ENCODE measurements at places on chromosomes 1 and 21.

DNA sequence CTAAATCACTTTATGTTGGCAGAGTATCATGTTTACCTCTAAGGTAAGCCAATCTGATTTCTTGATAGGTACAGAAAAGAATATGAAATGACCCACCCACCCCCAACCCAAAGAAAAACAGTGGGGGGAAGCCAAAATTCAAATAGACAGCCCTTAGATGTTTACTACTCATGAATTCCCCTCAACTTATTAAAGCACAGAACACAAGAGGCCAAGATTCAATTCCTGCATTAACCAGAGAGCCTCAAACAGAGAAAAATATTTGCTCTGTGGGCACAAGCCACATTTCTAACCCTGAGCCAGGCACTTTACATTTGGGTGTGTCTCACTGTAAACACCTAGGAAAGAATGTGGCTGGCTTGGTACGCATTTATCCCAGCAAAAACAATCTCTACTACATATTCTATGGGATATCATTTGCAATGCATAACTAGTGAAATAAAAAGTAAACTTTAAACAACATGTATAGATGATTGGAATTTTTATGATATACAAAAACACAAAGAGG lies 84.3 kb downstream of the PTPN14 start:
- no peak for DNase-seq

DNA sequence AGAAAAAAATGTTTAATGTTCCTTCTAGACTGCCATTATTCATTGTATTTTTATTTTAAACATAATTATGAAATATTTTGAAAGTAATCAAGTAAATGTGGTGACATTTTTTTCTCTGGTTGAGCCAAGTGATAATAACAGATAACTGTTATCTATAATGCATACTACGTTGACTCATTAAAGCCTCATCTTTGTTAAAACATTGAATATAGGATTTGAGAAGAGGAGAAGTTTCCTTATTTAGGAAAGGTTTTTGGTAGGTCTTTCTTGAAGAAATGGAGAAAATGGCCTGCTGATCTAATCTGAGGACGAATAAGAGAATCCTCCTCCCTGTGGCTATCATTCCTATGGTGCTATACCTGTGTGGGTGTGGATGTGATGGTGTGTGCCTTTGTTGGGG lies 89.0 kb downstream of the NFIA start:
- DNase-seq: no peak

DNA sequence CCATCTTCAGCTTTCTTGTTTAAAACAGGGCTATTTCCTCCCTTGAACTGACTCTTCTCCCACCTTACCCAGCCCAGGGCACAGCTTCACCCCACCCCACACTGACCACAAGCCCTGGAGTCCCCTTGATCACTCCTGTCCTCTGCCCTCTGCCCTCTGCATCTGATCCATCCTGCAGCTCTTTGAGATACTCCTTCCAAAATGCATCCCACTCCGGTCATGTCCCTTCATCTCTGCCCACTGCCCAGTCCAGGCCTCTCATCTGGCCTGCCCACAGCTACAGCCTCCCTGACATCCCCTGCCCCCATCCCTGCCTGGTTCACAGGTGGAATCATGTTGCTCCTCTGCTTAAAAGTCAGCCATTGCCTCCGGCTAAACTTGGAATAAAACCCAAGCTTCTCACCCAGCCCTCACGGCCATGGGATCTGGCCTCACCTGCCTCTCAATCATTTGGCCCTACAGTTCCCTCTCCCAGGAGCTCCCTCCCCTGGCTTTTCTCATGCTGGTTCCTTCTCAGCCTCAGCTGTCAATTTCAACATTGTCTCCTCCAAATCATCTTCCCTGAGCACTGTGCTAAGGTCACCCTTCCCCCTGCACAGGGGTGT lies 202.0 kb downstream of the MATN1 start:
- no peak for DNase-seq

DNA sequence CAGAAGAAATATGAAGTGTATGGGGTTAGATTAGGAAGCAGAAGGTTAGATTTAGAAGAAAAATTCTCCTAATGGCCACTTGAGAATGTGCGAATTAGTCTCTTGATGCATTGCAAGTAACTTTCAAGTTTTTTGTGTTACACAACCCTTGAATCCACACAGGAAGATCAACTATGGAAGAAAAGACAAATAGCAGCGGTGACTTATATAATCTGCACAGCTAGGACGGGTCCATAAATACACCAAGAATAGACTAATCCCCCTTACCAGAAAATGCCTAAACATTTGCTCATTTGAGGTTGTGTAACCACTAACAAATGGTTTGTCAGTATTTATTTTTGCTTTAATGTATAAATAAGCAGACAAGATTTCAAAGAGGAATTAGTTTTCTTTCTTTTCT lies 182.6 kb downstream of the TGFB2 start:
- no peak for DNase-seq

GRCh38 chr1:240151136-240151735 lies 59.6 kb downstream of the FMN2 start:
- DNase-seq: no peak

GRCh38 chr1:59597420-59598119 lies 217.2 kb upstream of the HOOK1 start:
- no peak for DNase-seq

- no peak for DNase-seq
Measured at GRCh38 chr1:219582296-219582695, 30.6 kb downstream of the ZC3H11B start.

DNA sequence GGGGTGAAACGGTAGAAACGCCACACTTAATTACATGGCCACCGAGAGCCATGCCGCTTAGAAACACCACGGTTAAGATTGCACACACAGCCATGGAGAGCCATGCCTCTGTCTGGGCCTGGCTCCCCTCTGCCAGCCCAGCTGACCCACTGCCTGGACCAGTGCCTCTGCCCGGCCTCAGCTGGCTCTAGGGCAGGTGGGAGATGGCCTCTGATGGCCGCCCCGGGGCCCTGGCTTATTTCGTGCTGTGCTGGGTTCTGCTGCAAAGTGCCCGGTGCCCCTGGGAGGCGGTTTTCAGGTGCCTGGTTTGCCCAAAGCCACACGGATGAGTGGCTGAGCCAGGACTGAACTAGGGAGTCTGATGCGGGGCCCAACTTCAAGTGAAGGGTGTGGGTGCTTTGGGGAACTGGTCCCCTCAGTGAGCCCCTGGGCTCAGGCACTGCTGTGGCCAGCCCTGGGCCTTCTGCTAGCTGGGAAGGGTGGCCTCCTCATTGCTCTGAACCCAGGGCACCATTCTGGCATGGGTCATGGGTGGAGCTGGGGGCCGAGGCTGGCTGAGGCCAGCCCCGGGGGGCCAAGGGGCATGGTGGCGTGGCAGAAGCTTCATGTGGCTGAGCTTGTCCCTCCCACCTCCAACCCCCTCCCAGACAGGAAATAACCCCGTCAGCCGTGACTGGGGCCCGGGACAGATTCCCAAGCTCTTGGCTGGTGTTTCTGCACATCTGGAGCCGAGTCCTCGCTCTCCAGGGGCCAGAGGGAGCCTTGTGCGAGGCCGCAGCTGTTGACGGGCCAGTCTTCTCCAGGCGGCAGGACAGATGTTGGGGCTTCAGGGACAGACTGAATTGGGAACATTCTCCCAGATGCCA lies 1.9 kb upstream of the GPR153 start:
- DNase-seq: no peak

GRCh38 chr21:32281531-32281930 lies 2.7 kb upstream of the MIS18A start:
- DNase-seq: no peak

GRCh38 chr1:217039926-217040325 lies 316.7 kb upstream of the ESRRG start:
- DNase-seq: no peak

Measured in activated CD4-positive, alpha-beta T cell treated with anti-CD3 and anti-CD28 coated beads, Interleukin-2, amount 50 U/mL, for 4 hours (primary cell).